IMR-90 (cell line): ENCODE measurements at places on chromosomes 6 and 20. TPM values are rescaled to one million over a fixed set of nuclear protein-coding genes. Genes with fewer than 3 reads are reported as not detected.

DNA sequence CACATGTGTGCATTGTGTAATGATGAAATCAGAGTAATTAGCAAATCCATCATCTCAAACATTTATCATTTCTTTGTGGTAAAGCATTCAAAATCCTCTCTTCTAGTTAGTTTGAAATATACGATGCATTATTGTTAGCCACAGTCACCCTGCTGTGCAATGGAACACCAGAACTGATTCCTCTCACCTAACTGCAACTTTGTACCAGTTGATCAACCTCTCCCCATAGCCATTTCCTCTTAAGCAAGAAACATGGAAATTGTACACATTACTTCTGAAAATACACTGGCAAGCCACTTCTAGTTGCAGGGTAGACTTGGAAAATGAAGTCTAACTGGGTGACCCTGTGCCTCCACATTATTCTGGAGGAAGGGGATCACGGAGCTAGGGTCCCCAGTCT lies 58.1 kb upstream of the ESR1 start:
- DNase-seq: no peak

GRCh38 chr6:137722749-137723272 lies 144.2 kb upstream of the TNFAIP3 start:
- DNase-seq: peak; percentile 37

DNA sequence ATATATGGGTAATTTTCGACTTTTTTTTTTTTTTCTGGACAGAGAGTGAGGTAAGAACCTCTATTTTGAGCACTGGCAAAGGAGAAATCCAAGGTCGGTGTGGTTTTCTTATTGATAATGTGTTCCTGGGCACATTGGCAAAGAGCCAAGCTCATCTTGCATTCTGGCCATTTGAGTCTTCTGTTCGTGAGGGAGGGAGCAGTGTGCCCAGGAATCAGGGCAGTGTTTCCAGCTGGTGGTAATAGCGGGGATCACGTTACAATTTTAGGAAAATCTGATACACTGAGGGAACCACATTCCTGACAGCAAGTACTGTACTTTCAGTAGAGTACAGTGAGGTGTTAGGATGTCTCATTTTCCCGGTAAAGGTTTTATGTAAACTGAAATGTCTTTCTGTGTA lies 442.3 kb upstream of the MAP3K7 start:
- DNase-seq: no peak

GRCh38 chr6:47000842-47001241 lies 41.3 kb downstream of the ADGRF1 start:
- DNase-seq: no peak

DNA sequence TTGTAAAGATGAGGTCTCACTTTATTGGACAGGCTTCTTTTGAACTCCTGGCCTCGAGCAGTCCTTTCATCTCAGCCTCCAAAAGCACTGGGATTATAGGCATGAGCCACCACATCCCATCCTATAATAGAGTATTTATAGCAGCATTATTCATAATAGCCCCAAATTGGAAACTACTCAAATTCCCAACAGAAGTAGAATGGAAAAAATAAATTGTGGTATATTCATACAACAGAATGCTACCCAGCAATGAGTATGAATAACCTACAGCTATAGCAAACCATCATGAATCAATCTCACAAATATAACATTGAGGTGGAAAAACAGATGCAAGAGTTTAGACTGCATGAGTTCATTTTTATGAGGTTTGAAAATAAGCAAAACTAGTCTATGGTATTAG lies 84.8 kb upstream of the BTBD3 start:
- peak; percentile 41 for DNase-seq

DNA sequence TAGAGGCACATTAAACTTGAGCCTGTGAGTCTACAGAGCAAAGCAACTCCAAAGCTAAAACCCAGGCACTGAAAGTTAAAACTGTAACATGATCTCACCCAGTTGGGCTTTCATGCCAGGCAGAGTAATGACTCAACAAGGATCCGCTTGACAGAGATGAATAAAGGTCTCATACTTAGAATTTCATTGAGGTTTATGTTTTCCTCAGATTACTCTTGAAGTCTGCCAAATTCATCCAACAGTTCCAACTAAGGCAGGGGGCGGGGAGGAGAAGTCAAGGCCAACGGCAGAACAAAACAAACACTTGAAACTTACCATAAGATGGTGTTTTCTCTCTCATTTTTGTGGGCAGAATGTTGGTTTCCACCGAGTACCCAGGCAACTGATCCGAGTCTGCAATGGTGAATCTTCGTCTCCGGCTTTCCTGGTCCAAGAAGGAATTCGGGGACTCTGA lies 54.0 kb upstream of the IPCEF1 start:
- DNase-seq: peak; percentile 97

DNA sequence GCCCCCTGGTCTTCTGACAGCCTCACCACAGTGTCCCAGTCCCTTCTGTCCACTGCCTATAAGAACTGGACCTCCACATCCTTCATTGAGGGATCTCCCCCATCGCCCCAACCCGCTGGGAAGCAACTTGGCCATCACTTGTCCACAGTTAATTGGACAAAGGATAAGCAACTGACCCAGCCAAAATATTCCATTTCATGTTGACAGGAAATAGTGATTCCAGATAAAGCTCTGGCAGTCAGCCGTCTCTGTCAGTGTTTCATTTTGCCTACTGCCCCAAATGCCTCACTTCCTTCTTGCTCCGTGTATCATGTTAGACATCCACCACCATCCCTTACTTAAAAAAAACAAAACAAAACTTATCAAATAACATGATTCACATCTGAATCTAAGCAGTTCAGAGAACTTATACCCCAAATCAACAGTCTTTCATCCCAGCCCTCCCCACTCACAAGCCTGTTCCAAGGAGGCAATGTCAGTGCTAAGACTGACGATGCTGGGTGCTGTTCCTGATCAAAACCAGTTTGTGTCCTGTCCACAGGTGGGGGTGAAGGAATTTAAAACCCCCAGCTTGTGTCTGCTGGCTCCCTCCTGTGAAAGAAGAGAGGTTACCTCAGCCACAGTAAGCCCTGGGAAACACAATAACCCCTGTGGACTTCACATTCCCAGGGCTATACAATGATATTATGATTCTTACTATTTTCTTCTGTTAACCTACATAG lies 162.5 kb downstream of the WDR27 start:
- DNase-seq: peak; percentile 70

The SLC22A7 gene
- total RNA-seq: not detected in 2 replicates

DNA sequence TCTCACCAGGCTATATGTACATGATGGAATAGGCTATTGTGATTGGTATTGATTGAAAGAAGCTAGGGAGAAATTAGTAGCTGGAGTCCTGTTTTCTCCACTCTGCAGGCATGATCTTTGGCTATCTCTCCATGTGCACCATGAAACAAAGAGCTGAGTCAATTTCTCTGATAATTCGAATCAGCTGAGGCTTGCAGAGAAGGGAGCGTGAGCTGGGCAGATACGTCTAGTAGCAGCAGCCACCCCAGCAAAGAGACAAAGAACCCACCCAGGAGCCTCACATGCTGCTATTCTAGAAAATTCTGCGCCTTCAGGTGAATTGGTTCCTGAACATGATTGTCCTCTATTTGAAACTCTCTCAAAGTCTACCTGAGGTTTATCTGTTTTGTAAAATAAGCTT lies 6.9 kb upstream of the SGK1 start:
- no peak for DNase-seq

- DNase-seq: peak; percentile 91
Measured at GRCh38 chr20:33539129-33539528, 49.2 kb downstream of the CBFA2T2 start.

- peak; percentile 81 for DNase-seq
Measured at GRCh38 chr6:149443411-149444181, 41.2 kb downstream of the ZC3H12D start.

GRCh38 chr6:145155411-145155810 lies 579.9 kb downstream of the EPM2A start:
- peak; percentile 5 for DNase-seq

The STMND1 gene
- not detected in 2 replicates for total RNA-seq

- no peak for DNase-seq
Measured at GRCh38 chr6:130851026-130851425, 23.8 kb downstream of the SMLR1 start.

- peak; percentile 71 for DNase-seq
Measured at GRCh38 chr20:23403751-23404150, 17.5 kb downstream of the NAPB start.

The DUSP15 gene
- total RNA-seq: not detected in 2 replicates

DNA sequence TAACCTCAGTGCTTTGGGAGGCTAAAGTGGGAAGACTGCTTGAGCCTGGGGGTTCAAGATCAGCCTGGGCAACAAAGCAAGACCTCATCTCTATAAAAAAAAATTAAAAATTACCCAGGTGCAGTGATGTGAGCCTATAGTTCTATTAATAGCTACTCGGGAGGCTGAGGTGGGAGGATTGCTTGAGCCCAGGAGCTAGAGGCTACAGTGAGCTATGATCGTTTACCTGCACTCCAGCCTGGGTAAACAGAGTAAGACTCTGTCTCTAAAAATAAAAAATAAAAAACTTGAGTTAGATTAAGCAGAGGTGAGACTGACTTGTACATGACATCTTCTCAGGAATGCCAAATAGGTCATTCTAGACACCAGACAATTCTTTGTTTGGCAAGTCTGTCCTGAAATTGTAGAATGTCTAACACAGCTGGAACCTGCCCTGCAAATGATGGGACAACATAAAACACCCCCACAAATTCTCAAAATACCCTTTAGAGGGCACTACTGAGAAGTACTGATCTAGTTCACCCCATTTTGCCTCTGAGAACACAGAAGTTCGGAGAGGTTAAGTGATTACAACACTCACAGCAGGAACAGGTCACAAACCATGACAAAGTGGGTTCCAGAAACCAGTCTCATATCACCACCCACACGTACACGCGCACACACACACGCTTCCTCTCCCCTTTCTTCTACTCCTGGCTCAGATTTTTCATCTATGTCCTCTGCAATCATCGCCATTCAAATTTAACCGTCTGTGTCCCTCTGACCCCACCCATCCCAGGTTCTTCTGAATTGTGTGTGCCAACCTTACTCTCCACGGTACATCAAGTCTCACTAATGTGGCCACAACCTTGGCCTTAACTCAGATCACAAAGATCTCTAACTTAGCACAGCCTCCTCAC lies 38.3 kb downstream of the ARHGAP18 start:
- DNase-seq: no peak

DNA sequence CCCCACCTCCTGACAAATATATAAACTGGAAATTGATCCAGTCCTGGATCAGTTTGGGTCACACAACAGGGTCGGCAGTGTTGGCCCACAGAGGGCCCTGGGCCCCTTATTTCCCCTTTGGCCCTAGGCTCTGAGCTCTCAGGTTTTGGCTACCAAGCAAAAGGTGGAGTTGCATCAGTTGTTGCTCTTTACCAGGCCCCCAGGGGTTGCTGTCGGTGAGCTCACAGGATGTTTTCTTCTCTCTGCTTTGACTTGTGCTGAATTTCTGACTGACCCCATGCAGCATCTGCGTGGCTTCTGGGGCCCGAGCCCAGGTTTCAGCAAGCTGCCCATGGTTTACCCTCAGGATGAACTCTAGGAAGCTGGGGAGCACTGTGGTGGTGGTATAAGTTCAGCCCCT lies 44.6 kb downstream of the PPARD start:
- DNase-seq: no peak

DNA sequence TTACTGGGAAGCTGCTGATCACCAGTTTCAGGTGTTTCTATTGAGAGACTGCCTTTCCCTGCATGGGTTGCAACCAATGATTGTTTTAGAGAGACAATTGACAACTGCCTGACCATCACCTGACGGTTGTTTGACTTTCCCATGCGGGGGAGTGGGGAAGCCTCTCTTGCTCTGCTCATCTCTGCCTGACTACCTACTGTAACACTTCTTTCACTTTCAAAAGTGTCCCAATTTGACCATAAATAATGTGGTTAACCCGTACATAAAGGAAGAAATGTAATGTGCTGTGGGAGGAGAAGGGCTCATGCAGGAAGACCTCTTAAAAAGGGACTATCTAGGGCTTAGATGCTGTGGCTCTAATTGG lies 122.1 kb upstream of the PHACTR1 start:
- DNase-seq: no peak

GRCh38 chr6:1496836-1497760 lies 107.7 kb downstream of the FOXF2 start:
- DNase-seq: no peak

- no peak for DNase-seq
Measured at GRCh38 chr6:66985816-66986215, 1278.8 kb upstream of the EYS start.

- DNase-seq: peak; percentile 45
Measured at GRCh38 chr6:110814102-110815014, 911 bp downstream of the CDK19 start.

GRCh38 chr6:42783876-42784642 lies 2.2 kb downstream of the BICRAL start:
- DNase-seq: no peak

DNA sequence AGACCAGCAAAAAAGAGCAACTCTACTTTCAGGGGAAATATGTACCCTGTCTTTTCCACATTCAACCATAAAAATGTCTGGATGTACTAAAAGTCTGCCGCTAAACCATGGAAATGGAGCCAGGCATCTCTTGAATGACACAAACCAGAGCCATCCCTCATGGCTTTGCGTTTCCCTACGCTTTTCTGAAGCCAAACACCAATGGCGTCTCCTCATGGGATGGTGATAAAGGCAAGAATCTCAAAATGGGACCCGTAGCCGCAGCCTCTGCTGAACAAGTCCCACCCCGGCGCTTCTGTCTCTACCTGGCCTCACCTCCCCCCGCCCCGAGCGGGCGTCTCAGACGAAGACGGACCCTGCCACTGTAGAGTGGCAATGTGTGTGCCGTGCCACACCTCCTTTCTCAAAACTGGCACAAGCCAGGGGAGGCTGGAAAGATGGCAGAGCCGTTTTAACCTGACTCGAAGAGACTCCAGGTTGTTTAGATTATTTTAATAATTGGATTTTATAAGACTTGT lies 80.3 kb upstream of the AFDN start:
- no peak for DNase-seq

DNA sequence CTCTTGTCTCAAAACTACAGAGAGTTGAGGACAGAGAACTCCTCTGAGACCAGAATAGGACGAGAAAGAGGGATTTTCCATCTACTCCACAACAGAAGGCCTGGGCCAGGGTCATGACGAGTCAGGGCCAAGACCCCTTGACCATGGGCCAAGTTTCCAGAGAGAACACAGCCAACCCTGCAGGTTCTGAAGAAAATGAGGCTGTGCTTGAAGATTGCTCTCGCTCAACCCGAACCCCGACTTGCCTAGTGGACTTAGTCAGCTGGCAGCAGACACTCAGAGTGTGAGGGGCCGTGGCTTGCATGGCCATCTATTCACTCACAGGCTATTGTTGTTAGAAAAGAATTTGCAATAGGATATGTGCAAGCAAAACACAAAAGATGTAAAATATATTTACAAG lies 54.5 kb downstream of the TMEM242 start:
- no peak for DNase-seq

The BEND6 gene
- total RNA-seq: 9.7 and 10.6 TPM in 2 replicates

The C2 gene
- total RNA-seq: under 0.01 and 0.18 TPM in 2 replicates

DNA sequence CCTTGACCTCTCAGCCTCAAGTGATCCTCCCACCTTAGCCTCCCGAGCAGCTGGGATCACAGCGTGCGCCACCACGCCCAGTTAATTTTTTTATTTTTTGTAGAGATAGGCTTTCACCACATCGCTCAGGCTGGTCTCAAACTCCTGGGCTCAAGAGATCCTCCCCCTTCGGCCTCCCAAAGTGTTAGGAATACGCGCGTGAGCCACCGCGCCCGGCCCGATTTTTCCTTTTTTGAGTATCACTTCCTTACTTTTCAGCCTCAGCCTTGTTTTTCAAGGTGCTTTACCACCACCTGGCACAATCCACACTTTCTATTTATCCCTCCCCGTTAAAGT lies 791 bp upstream of the STX11 start:
- DNase-seq: no peak
